ENCODE measurements at places on chromosomes 11 and 22.

DNA sequence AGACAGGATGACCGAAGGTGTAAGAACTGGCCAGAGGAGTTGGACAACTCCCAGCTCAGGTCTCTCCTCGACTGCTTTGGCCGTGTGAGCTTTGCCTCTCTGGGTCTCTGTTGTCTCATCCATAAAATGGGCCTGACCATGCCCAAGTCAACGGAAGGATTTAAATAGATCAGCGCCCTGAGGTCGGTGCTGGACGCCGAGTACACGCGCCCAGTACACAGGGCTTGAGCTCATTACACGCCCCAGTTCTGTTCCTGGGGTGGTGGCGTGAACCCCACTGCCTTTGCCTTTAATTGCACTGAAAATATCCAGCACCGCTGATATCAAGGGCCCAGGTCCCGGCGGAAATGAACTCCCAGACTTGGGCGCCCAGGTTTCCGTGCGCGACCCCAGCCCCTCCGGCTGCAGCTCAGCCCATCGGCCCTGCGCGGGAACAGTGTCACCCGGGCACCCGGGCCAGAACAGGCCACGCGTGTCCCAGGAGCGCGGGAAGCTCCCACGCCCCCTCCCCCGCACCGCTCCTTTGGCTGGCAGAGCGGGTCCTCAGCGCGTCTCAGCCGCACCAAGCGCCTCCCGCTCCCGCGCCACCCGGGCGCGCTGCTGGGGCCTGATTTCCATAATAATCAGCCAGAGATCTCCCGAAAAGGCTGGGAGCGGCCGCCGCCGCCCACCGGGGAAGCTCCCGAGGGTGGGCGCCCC, 42.2 kb downstream of the CYTH4 start:
- no peak for DNase-seq

DNA sequence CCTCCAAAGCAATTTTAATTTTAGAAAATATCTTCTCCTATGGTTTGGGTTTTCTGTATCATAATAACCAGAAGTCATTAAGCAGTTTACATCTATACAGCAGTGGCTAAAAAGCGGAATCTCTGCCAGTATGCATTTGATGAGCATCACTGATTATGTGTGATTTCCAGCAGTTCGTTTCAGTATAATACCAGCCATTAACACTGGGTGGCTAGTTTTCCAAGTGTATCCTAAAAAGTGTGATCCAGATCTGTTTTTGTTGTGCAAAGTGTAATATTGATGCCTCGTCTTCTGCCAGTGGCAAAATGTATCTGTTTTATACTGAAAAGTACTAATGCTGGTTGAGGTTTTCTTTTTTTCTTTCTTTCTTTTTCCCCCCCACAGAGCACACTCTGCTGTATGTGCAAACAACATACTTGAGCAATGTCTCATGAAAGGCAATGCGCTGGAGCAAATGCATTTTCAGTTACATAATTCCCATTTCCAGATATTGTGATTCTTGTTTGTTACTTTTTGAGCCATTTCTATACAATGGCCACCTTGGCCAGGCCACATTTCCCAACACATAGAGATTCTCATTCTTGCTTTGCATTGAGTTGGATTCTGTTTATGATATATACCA, 64.2 kb downstream of the SLC36A4 start:
- no peak for DNase-seq

DNA sequence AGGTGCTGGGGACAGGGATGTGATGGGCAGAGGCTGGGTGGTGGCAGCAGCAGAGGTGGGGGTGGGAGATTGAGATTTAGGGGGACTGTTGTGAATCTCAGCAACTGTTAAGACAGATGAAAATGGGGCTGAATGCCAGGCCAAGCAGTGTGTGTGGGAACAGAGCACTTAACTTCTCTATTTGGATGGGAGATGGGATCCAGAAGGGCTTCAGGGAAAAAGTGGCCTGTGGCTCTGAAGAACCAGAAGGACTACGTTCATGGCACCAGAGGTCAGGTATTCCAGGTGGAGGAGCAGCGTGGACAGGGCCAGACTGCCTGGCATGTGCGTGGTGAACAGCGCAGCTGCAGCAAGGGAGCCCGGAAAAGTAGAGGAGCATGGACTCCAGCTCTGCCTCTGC, 82.6 kb upstream of the SYT13 start:
- DNase-seq: no peak

DNA sequence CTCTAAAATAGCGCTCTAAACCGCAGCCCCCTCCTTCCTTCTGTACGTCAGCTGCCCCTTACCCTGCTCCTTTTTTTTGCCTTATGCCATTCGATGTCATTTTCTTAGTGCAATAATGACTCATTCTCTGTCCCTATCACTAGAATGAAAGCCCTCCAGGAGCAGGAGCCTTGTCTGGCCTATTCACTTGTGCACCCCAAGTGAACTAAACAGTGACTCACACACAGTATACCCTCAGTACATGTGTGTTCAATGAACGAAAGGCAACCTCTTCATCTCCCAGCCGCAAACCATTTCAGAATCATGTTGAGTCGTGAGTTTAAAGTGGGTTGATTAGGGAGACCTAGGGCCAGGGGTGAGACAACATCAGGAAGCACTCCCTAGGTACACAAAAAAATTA, 50.7 kb upstream of the SPATA19 start:
- no peak for DNase-seq

All from GM13976 (cell line).